Osteoblast (primary cell): ENCODE measurements at places on chromosomes 1 and 21. TPM values are rescaled to one million over a fixed set of nuclear protein-coding genes. Genes with fewer than 3 reads are reported as not detected.

GRCh38 chr1:205477759-205478247 is 22.0 kb upstream of the BLACAT1 start:
- DNase-seq, result peak; percentile 85

DNA sequence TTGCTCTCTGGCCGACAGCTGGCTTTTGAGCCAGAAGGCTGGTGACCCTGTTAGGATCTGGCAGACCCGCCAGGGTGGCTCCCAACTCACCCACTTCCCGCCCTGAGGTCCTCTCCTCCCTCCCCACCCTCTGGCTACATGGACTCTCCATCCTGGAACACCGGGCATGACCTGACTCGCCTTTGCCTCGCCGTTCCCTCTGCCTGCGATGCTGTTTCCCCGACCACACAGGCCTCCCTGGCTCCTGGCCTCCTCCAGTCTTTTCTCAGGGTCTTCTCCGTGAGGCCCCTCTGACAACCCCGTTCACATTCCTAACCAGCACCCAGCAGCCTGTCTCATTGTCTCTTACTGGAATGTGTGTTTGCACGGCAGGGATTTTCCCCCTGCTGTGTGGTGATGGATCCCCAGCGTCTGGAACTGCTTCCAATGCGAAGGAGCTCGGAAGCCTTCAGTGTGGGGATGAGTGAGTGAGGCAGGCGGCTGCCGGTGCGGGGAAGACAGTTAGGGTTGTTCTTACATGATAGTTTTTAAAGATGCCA is 46.0 kb upstream of the POFUT2 start:
- peak; percentile 47 for DNase-seq

Gene HSD11B1
- 0.88 and 1.8 TPM in 2 replicates for total RNA-seq

DNA sequence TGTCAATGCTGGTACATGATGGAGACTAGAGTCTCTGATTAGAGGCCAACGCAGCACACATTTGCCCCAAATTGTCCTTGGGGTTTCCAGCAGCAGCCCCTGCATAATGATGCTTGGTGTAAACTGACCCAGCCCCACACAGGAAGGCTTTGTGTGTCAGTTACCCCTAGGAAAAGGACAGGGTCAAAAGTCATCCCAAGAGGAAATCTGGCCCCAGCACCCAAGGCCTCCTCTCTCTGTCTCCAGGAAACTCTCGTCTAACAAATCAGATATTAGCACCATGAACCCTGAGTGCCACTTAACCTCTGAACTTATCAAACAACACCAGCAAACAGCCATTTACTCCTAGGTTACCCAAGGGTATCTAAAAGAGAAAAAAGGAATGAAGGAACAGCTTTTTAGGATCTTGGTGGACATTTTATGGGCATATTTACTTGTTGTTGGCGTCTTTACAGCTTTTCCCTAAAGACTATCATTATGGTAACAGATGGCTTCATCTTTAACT is 84.5 kb downstream of the PSMG1 start:
- no peak for DNase-seq

DNA sequence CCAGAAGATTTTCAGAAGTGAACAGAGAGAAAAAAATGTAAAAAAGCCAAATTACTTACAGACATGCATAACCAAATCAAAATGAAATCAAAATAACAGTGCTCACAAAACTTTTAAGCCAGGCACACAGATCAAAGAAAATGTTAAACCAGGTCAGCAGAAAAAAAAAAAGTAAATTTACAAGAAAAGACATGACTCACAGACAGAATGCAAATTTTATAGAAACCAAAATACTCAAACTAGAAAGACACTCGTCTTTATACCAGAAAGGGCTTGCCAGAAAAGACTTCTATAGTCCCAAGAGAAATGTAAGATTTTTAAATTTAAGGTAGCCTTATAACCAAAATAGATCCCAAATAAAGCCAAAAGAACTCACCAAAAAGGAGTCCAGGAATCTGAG is 86.5 kb upstream of the COG2 start:
- DNase-seq, result no peak

DNA sequence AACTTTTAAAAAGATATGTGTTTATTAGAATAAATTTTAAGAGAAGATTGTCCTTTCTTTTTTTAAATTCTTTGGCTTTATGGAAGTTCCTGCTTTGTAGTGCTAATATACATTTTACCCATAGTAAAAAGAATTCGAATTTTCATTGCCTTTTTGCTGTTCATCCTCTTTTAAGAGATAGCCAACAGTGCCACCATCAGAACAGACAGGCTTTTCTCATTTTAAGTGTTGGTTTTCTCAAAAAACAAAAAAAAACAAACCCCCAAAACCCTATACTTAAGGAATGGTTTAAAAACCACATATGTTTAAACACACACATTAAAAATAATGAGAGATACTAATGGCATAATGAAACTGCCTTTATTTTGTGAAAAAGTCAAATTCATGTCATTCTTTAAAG is 118.8 kb downstream of the NEK7 start:
- no peak for DNase-seq

DNA sequence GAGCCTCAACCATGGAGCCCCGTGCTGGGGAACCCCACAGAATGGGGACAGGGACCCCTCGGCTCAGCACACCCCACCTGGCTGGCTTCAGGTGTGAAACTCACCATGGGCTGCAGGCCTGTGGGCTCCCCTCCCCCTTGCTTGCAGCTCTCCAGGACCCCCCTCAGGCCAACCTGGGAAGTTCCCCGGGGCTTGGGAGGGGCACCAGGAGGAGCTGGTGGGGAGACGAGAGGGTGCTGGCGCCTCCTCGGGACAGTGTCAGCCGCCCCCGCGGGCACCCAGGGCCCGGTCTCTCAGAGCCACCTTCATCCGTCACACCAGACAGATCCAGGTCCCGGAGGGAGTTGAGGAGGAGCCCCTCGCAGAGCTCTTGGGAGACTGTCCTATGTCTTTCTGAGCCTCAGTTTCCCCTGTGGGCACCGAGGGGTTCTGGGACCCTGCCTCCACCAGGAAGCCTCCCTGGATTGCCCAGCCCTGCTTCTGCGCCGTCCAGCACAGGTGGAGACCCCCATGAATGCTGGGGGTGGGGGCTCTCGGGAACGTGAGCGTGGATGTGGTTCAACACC is 657 bp upstream of the TNFRSF18 start:
- DNase-seq, result peak; percentile 91

- DNase-seq, result no peak
Measured at GRCh38 chr1:178477841-178478240, 18.9 kb downstream of the CLEC20A start.

GRCh38 chr1:166089804-166090203 is 77.0 kb downstream of the FAM78B start:
- DNase-seq, result no peak

Gene NPHS2
- total RNA-seq, result not detected in 2 replicates

DNA sequence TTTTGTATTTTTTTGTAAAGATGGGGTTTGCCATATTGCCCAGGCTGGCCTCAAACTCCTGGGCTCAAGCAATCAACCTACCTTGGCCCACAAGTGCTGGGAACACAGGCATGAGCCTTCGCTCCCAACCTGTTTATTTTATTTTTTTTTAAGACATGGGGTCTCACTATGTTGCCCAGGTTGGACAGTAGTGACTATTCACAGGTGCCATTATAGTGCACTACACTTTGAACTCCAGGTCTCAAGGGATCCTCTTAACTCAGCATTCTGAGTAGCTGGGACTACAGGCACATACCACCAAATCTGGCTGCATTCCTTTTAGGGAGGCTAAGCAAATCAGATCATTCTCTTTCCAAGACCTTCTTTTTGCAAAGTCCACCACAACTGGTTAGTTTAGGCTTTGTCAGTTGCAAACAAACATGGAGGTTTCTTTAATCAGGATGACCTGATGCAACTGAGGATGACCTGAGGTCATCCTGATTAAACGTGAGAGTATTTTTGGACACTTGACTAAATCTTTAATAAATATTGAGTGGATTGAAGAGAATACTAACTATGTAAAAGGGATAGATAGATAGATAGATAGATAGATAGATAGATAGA is 30.0 kb upstream of the RALGPS2 start:
- no peak for DNase-seq

DNA sequence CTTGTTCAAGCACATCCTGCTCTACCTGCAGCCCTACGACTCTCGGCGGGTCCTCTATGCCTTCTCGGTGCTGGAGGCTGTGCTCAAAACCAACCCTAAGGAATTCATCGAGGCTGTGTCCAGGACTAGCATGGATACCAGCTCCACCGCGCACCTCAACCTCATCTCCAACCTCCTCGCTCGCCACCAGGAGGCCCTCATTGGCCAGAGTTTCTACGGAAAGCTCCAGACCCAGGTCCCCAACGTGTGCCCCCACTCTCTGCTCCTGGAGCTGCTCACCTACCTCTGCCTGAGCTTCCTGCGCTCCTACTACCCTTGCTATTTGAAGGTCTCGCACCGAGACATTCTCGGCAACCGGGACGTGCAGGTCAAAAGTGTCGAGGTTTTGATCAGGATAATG is 74.3 kb upstream of the MORC3 start:
- no peak for DNase-seq

Gene KRTAP10-1
- not detected in 2 replicates for total RNA-seq

Gene NID1
- 40.2 and 46.3 TPM in 2 replicates for total RNA-seq

- no peak for DNase-seq
Measured at GRCh38 chr1:68313735-68314134, 81.4 kb upstream of the WLS start.

Gene CHAF1B
- 1.8 and 2.4 TPM in 2 replicates for total RNA-seq

Gene CD5L
- total RNA-seq, result not detected in 2 replicates

GRCh38 chr1:40393173-40393572 is 19.6 kb downstream of the SMAP2 start:
- DNase-seq, result no peak

Gene BMP8B
- 0.29 and 0.36 TPM in 2 replicates for total RNA-seq

DNA sequence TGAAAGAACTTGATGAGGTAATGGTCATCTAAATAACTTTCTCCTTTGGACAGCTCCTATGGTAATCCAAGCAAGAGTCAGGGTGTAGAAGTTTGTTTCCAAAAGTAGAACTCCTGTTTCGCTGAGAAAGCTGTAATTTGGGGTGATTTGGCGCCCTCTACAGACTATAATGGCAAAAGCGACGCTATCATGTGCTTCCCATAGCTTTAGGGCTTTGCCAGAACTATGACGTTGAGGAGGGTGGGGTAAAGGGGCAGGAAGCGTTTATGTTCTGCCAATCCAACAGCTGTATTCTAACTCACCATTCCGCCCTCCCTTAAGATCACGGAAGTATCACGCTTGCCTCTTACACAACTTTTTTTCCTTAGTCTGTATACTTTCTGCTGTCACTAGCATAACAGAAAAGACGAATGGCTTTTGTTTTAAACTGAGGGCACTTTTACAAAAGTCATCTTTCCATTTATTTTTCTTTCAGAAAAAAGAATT is at the start of gene FMO4:
Gene FMO4, plus strand, starts transcription at position 349 of the 486 bp plus-strand sequence. CDS start 5,643 bp downstream, outside the sequence.
- peak; percentile 84 for DNase-seq

Gene PRAMEF7
- not detected in 2 replicates for total RNA-seq

GRCh38 chr1:47230692-47231300 is 1.2 kb downstream of the TAL1 start:
- no peak for DNase-seq

DNA sequence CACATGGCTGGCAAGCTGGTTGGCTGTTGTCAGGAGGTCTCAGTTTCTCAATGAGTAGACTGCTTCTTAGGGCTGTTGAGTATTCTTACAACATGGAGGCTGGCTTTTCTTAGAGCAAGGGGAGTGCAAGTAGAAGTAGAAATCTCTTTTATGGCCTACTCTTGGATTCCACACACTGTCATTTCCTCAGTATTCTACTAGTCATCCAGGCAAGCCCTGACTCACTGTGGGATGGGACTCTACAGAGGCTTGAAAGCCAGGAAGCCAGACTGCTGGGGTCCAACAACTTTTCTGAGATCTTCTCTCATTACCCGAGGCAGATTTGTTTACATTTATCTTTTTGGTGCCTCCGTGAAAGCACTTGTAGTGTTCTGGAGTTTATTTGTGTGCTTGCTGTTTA is 196.2 kb upstream of the APP start:
- no peak for DNase-seq

- no peak for DNase-seq
Measured at GRCh38 chr1:78355656-78356055, 135.1 kb upstream of the PTGFR start.

GRCh38 chr1:230253150-230253549 is 173.0 kb downstream of the PGBD5 start:
- no peak for DNase-seq

GRCh38 chr21:28127175-28127785 is 865.4 kb downstream of the LTN1 start:
- DNase-seq, result no peak

Gene OR2T35
- total RNA-seq, result not detected in 2 replicates

Gene GABPA
- total RNA-seq, result 28.0 and 28.6 TPM in 2 replicates

Gene FOXO6
- total RNA-seq, result not detected in 2 replicates

- no peak for DNase-seq
Measured at GRCh38 chr1:214086945-214087344, 99.2 kb downstream of the PROX1 start.

GRCh38 chr1:168428063-168428731 is 115.6 kb downstream of the XCL2 start:
- DNase-seq, result peak; percentile 87

Gene NBPF6
- total RNA-seq, result 0.36 TPM in 1 of 2 replicates, not detected in the other

DNA sequence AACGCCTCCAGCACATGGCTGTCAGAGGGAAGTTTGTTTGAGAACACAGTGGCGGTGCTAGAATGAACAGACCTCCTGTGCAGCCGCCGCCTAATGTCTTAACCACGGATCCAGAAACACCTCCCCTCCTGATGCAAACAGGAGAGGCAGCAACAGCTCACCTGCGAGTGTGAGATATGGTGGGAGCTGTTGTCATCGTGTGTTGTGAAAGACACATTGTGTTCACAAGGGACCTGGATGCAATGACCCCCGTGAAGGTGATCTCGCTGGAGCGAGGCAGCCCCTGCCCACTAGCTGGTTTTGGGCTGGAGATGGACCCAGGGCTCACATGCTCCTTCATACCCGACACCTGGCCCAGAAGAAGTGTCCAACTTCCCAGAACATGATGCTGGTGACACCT is 315.3 kb upstream of the C1orf174 start:
- no peak for DNase-seq

GRCh38 chr1:209375097-209375496 is 208.4 kb upstream of the CAMK1G start:
- no peak for DNase-seq

Gene FMO2
- total RNA-seq, result 2.7 and 2.9 TPM in 2 replicates

Gene KCNK1
- total RNA-seq, result 3.6 and 4.7 TPM in 2 replicates

- DNase-seq, result no peak
Measured at GRCh38 chr1:157566484-157567300, 14.4 kb upstream of the FCRL5 start.

DNA sequence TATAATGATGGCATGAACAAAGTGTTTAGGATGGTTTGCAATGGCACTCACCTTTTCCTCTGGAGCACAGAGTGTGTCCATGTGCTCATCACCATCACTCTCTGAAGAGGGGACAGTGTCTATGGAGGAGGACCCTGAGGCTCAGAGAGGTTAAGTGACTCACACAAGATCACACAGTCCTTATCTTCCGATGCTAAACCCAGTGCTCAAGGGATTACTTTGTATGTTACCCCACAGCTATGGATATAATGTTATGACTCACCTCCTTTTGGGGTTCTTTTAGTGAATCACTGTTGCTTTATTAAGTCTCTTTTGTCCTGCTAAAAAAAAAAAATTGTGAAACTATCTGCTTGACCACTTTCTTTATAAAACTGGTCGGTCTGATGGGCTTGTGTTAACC is 67.6 kb downstream of the TENT5C start:
- peak; percentile 76 for DNase-seq

- no peak for DNase-seq
Measured at GRCh38 chr1:113770031-113770430, 10.7 kb upstream of the PHTF1 start.
